ENCODE measurements at places on chromosomes 16 and 17.

GRCh38 chr17:549177-550040, 165.2 kb downstream of the VPS53 start:
- DNase-seq, result no peak

GRCh38 chr16:76450890-76451289, 173.7 kb downstream of the CNTNAP4 start:
- DNase-seq, result no peak

- DNase-seq, result no peak
These were observed 2066.7 kb downstream of the TP53TG3F start for GRCh38 chr16:35525979-35526590.

DNA sequence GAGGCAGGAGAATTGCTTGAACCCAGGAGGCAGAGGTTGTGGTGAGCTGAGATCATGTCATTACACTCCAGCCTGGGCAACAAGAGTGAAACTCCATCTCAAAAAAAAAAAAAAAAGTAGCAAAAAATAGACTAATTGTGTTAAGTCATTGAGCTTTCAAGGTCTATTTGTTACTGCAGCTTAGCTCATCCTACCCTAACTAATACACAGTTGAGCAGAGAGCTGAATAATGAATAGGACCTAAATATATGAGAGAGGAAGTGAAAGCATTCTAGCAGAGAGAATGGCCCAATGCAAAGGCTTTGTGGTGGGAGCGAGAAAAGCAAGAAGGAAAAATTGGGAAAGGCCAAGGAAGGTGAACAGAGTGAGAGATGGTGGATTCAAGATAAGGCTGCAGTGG, 128.3 kb downstream of the AXIN2 start:
- DNase-seq, result no peak

- no peak for DNase-seq
These were observed 136.6 kb upstream of the RPH3AL start for GRCh38 chr17:488993-489757.

DNA sequence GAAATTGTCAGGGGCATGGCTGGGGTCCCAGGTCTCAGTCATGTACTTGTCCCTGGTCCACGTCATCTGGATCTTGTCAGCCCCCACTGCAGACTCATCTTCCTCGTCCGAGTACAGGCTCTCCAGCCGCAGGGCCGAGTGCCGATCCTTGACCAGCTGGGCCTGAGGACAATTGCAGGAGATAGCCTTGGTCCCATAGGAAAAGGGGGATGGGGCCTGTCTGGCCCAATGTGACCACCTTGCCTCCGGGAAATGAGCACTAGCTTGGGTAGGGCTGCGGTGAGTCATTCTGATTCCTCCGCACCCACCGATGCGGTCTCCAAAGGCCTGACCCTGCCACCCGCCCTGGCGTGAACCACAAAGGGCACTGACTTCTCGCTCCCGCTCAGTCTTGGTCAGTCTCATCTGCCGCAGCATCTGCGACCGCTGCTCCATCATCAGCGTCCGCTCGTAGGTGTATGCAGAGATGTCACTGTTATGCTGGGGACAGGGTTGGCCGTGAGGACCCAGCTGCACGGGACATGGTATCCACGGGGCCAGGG, 1.5 kb upstream of the LCAT start:
- no peak for DNase-seq

DNA sequence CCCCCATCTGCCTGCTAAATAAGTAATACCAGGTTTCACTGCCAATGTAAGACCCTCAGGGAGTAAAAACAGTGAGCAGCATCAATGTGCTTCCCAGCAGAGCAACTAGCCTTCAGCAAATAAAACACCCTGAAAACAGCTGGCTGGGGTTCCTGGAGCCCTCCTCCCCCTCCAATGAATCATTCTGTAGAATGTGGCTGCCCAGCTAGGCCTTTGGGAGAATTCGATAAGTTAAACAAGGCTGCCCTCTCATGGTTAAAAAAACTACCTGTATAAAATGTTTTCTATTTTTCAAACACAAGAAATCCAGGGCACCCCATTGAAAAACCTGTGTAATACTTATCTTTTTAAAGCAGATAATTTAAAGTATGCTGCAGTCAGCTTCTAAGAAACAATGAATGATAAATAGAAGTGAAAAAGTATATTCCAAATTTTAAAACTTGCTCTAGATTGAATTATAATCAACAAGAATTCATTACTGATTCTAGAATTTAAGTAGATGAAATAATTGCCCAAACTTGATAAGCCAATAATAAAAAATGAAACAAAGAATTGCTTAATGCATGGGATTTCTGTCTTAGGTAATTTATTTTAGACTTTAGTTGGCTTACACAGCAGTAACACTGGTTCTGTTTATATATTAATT, 9.4 kb upstream of the TOM1L1 start:
- no peak for DNase-seq

- DNase-seq, result no peak
These were observed 84.4 kb downstream of the OR1D5 start for GRCh38 chr17:2978991-2979390.

DNA sequence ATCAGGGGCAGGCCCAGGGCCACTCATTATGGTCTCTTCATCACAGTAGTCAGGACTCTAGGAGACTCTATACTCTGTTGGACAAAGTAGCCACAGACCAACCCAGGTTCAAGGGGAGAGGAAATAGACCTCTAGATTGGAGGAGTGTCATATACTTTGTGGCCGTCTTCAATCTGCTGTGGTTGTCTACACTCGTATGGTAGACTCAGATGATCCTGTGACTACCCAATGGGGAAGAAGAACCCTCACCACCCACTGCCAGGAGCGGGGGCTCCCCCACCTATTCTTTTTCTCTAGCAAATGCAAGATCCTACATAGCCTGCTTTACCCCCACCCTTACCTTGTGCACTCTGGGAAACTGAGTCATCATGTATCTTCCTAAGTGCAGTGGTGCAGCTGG, 80.5 kb downstream of the KSR1 start:
- DNase-seq, result no peak

DNA sequence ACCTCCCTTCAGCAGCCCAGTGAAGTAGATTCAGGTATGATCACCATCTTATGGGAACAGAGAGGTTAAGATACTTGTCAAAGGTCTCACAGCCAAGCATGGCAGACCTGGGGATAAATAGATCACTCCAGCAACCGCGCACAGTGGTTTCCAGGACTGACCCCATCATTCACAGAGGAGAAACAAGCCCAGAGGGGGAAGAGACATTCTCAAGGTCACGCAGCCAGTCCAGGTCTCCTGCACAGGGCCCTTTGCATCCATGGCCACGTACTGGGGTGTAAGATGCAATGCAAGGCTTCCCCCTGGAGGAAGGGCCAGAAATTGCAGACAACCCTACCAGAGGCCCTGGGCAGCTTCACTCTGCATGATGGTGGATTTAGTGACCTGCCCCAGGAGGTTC, 19.9 kb downstream of the TLE7 start:
- DNase-seq, result no peak

DNA sequence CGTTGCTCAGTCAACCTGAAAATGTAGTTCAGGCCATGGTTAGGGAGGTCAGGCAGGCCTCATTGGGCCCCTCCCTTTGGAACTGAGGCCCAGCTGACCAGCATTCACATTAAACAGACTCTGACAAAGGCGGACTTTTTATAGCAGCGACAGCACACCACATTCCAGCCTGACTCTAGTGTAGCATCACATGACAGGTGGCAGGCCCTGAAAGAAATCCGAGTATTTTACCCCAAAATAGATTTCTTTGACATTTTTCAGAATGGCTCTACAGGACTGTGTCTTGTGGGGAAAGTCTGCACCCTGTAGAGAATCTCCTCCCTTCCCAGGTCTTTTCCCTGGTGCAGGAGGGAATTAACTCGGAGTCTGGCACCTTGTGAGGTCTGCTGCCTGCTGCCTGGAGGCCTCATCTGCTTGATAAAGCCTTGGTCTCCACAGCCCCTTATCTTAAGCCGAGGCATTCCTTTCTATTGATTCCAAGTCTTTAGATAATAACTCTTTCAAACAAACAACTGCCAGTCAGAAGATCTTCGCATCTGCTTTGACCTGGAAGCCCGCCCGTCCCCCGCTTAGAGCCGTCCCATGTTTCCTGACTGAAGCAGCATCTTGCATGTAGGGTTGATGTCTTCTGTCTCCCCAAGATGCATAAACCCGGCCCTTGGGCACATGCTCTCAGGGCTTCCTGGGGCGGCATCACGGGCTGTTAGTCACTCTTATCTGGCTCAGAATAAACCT, 44.0 kb upstream of the CAPN15 start:
- DNase-seq, result no peak

DNA sequence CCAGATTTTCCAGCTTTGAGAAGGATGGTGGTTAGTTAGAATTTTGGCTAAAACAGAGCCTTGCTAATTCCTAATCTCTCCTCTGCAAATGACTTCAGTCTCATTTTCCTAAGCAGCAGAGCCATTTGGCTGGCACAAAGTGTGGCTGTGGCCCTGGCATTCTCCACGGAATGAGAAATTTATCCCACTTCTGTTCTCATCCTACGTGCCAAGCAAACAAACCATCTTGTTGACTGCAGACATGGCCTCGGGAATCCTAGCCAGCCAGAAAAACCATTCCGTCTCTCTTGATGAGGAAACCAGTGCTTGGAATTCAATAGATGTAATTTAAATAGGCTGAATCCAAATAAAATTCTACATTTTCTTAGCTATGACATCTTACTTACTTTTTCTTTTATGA, 34.1 kb upstream of the ELAC2 start:
- DNase-seq, result no peak

GRCh38 chr16:9903-10665, 43.3 kb downstream of the POLR3K start:
- no peak for DNase-seq

DNA sequence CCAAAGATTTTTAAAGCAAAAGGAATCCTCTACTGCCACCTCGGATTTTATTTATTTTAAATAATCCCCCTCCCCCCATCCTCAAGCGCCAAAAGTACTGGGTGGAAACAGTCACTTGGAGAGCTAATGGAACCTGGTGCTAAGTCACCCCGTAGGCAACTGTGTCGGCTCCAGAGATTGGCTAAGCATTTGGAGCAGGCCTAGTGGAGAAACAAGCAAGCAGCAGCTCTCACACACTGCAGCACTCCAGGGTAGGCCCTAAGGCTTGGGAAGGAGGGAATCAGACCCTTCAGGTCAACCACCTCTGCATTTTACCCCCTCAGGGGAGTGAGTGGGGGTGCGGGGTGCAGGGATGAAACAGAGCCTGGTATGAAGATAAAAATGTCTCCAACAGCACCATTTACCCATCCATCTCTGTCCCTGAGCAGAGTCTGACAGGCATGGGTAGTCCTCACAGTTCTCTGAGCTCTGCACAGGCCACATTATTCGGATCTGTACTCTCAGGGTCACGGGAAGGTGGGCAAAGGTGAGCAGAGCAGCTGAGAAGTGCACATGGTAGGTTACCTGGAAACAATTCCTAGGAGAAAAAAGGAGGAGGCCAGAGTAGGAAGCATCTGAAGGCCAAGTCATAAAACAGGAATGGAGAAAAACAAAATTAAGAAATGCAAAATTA, 27.2 kb upstream of the STAC2 start:
- DNase-seq, result no peak

GRCh38 chr17:56679115-56679776, 85.7 kb downstream of the NOG start:
- DNase-seq, result no peak

DNA sequence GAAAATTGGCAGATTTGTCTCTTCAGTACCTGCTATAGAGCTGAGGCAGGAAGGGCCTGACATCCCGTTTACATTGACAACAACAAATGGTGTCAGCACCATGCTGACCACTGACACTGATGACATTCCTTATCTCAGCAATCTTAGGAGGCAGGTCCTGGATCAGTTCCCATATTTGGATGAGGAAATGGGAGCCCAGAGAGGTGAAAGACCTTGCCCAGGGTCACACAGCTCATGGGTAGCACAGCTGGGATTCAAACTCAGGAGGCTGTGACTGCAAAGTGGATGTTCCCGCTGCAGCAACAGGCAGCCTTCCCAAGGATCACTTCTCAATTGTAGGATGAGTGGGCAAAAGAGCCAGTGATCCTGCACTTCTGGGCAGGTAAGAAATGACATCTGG, 30.5 kb upstream of the CACNG4 start:
- no peak for DNase-seq

DNA sequence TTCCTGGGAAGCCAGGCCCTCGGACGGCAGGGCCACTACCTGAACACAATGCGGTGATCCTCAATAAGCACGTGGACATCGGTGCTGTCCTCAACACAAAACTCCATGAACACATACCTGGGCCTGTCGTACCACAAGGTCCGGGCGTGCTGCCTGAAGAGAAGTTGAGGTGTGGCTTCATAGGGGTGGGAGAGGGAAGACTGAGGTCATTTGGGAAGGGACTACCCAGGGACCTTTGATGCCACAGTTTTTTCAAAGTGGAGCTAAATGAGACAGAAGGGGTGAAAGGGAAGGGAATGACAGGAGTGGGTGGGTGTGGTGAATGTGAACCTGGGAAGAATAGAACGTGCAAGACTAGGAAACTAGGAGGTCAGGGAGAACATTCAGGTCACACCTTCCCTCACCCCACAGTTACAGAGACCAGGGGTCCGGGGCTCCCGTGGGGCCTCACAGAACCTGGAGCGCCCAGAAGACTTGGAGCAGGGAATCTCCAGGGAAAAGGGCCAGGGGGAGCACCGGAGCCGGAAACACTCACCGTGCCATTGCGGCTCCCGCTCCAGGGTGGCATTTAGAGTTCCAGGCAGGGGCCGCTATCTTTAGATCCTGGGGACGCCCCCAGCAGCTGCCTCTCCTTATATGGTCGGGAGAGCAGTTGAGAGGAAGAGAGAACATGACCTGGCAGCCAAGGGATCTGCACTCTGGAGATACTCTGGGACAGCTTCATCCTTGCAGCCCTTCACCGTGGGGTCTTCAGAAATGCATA, at the start of gene PTGES3L:
TSS of gene PTGES3L (minus strand) at position 570 of the 763 bp plus-strand sequence. CDS start at position 543, 27 bp downstream.
- DNase-seq, result peak; percentile 57

- DNase-seq, result no peak
These were observed 61.5 kb downstream of the GNAO1 start for GRCh38 chr16:56252835-56253234.

GRCh38 chr16:70388006-70388680, 41.4 kb downstream of the DDX19A start:
- no peak for DNase-seq

DNA sequence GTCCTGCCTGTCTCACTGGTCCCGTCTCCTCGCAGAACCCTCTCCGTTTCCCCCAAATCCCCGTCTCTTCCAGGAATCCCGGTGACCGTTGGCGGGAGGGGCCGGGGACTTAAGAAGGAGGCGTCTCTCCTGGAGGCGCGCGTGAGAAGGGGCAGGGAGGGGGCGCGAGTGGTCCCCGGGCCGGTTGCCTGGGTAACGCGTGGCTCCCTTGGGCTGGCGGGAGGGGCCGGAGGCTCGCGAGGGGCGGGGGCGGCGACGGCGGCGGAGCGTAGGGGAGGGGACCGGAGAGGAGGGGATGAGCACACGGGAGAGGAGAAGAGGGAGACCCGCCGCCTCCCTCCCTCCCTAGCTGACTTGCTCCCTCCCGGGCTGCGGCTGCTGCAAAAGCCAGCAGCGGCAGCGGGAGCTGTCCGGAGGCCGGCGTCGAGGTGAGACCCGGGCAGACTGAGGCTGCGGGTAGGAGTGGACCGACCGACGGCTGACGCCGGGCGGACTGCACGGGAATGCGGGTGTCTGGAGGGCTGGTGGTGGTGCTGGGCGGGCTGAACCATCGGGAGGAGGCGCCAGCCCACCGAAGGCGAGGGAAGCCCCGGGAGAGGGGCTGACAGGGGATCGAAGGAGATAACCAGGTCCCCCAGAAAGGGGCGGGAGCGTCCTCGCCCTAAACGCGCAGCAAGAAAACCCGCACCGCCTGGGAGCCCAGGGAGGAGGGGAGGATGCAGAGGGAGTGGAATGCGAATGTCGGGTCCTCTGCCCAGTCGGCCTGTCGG, at the start of gene PRRT2:
TSS of gene PRRT2 (plus strand) at position 298 of the 770 bp plus-strand sequence. CDS start 862 bp downstream, outside the sequence.
- DNase-seq, result peak; percentile 83

GRCh38 chr17:40316571-40317344, 7.8 kb downstream of the RARA start:
- no peak for DNase-seq

GRCh38 chr16:5944971-5945370, 847.4 kb upstream of the EEF2KMT start:
- no peak for DNase-seq

Data from D721Med (cell line).